Pulmonary artery endothelial cell (primary cell): ENCODE measurements at places on chromosomes 2 and 18.

DNA sequence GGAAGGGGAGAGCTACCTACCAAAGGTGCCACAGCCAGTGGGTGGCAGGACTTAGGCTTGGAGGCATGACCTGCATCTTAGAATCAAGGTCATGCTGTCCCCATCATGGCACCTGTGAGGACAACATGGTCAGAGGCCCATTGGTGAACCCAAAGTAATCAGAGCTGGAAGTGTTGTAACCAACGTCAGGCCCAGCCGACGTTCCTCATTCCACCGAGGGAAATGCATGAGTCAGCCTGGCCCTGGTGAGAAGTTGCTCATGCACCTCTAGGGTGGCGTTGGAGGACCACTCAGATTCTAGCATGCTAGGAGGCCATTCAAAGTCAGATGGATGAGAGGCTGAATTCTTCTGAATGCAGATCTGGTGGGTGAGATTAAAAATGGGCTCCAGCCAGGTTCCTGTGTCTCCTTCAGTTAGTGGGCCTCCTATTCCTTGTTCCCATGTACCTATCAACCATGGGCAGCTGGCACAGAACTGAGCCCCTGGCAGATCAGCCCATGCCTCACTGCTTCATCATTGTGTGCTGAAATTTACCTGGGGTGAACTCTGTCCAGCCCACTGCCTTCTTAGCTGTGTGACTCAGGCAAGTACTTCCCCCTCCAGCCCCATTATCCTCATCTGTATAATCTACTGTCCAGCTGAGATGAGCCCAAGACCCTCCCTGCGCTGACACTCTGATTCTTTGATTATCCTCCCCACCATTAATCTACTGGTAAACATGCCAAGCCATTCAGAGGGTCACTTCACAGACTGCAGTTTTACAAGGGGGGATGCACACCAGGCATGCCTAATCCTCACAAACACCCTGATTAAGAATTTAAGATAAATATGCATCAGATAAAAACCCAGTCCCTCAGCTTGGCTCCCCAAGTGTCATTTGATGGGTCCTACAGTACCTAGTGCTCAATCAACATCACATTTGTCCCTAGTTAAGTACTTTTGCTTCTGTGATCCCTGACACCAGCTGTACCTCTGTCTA lies 14.0 kb downstream of the SLC14A2 start:
- DNase-seq = no peak

GRCh38 chr2:217491271-217491670 lies 511.5 kb downstream of the TNS1 start:
- no peak for DNase-seq

- DNase-seq = no peak
Measured at GRCh38 chr2:174020926-174021662, 55.9 kb upstream of the SP3 start.

GRCh38 chr2:216281316-216281715 lies 91.0 kb downstream of the MARCHF4 start:
- DNase-seq = no peak

GRCh38 chr18:74975001-74975400 lies 233.9 kb downstream of the PTGR3 start:
- no peak for DNase-seq

DNA sequence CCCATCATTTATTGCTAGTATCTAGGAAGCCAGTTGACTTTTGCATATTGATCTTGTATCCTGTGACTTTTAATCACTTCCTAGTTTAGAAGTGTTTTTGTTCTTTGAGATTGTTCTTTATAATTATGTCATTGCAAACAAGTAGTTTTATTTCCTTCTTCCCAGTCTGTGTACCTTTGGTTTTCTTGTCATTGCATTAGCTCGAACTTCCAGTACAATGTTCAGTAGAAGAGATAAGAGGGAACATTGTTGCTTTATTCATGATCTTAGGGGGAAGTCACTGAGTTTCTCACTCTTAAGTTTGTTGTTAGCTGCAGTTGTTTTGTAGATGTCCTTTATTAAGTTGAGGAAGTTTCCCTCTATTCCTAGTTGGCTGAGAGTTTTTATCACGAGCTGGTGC lies 61.0 kb downstream of the TRAPPC12 start:
- DNase-seq = no peak

DNA sequence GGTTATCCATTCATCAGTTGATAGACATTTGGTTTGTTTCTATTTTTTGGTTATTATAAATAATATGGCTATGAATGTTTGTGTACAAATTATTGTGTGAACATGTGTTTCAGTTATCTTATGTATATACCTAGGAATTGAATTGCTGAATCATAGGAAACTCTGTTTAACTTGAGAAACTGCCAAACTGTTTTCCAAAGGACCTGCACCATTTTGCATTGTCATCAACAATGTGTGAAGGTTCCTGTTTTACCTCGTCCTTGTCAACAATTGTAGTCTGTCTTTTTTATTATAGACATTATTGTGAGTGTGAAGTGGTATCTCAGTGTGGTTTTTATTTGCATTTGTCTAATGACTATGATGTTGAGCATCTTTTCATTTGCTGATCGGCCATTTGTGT lies 17.1 kb downstream of the PDK1 start:
- DNase-seq = no peak

- DNase-seq = no peak
Measured at GRCh38 chr2:230430957-230431910, 15.2 kb downstream of the SP100 start.

DNA sequence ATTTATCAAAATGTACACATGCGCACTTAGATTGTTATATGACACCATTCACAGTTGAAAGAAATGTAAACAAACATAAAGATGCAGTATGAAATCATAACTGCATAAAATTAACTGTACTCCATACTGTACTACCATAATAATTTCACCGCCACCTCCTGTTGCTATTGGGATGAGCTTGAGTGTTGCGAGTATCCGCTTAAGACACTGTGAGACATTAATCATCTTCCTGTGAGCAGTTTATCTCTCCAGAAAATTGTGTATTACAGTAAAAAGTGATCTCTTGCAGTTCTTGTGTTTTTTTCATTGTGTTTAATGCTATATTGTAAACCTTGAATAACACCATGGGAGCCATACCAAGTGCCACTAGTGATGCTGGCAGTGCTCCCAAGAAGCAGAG lies 46.1 kb downstream of the OLA1 start:
- no peak for DNase-seq

DNA sequence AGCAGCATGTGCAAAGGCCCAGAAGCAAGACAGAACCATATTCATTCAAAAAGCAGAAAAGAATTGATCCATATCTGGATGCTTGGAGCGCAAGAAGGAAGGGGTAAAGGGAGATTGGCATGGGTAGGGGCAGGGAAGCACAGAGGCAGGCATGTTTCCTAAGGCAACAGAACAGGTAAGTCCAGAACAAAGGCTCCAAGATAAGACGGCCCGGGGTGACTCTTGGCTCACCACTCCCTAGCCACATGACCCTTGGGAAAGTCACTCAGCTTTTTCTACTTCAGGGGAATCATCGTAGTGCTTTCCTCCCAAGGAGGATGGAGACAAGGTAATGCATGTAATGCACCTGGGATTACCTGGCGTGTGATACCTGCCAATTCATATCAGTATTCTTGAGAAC lies 37.7 kb upstream of the ST3GAL5 start:
- DNase-seq = no peak

DNA sequence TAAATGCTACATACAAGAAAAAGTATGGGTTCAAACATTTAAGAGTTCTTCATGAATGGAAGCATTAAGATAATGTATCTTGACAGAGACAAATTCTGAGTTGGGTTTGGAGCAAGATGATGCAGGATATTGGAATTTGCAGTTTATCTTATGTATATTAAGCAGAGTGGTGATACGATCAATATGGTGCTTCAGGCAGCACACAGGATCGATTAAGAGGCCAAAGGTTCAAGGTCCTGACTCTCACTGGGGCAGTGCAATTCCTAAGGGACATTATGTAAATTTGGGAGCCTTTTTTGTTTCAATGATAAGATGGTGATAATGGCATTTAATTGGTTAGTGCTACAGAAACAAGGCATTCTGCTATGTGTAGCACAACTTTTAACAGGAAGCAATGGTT lies 381.9 kb downstream of the KCNJ3 start:
- DNase-seq = no peak

- DNase-seq = no peak
Measured at GRCh38 chr2:240585101-240585500, 1.4 kb upstream of the CAPN10 start.

- DNase-seq = no peak
Measured at GRCh38 chr2:150379166-150379565, 108.3 kb downstream of the RND3 start.

DNA sequence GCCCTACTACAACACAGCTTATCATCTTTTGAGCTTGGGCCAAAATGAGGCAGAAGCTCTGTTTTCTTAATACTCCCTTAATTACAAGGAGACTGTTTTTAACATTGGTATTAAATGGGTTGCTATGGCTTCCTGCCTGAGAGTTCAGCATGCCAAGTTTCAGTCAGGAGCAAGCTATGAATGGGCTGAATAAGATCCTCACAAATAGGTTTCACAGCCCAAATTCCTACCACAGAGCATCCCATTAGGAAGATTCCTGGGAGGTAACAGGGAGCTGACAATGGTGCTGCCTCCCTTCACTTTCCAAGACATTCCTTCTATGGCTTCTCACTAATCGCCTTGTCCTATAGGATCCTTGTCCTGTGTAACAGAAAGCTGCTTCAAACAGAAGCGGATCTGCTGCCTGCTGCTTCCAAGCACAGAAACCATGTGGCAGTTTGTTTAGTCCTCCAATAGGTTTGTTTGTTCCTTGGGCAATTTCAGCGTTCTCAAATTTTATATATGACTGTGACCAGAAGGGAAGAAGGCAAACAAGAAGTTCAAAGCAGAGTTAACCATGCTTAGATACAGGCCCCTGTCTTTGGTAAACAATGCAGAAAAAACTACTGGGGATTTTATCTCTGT lies 70.9 kb downstream of the NCKAP5 start:
- DNase-seq = no peak

- DNase-seq = no peak
Measured at GRCh38 chr2:50748671-50749070, 283.3 kb downstream of the NRXN1 start.

DNA sequence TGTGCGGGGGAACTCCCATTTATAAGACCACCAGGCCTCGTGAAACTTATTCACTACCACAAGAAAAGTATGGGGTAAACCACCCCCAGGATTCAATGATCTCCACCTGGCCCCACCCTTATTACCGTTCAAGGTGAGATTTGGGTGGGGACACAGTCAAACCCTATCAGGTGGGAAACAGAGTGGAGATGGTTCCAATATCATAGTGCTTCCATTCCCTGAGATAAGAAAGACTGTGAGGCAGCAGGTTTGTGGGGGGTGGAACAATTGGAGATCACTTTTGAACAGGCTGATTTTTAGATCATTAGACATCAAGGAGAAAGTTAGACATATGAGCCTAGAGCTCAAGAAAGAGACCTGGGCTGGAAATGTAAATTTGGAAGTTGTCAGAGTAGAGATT lies 39.3 kb downstream of the GKN2 start:
- DNase-seq = no peak

DNA sequence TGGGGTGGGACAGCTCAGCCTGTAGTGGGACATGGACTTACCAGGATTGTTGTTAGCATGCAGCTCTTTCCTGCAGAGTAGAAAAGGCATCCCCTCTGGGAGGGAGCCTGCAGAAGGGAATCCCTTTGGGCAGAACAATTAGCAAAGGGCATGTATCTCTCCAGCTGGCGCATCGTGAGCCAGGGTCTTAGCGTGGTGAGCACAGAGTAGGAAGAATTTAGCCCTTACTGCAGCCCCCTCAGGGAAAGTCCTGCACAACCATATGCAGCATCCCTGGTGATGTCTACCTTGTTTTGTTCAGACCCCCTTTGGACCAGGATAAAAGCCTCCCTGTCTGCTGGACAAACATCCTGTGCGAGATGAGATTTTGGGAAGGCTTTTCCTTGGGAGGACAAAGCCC lies 292.1 kb downstream of the SLC4A3 start:
- DNase-seq = no peak

DNA sequence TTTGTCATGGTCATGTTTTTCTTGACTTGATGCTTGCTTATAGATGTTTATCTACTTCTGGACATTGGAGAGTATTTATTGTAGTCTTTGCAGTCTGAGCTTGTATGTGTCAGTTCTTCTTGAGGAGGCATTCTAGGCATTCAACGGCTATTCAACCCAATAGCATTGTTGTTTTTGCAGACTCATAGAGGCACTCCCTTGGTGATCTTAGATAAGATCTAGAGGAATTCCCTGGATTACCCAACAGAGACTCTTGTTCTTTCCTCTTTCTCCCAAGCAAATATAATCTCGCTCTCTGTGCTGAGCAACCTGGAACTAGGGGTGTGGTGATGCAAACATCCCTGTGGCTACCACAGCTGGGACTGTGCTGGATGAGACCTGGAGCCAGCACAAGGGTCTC lies 40.4 kb downstream of the SYT4 start:
- DNase-seq = no peak

DNA sequence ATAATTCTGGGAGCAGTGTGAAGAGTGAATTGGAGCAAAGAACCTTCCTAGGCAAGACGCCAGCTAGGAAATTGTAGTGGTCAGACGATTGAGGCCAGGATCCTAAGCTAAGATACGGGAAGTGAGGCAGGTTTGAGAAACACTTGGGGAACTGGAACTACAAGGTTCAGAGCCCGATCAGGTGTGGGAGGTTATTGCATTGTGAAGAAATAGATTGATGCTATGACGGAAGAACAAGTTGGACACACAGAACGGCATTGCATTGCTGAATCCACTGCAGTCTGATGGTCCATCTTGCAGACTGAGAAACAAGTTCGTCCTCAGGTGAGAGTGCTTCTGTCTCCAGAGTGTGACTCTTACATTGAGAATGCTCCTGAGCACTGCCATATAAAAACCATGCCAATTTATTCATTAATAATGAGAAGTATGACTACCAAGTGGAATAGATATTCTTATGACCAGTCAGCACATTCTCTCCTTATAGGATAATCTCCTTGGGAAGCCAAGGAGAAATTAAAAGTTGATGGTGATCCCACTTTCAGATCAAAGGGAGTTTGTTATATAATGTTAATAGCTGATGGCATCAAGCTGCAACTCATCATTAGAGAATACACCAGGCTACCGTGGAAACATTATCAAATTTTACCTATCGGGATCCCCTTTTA lies 30.9 kb downstream of the ANTXR1 start:
- no peak for DNase-seq

DNA sequence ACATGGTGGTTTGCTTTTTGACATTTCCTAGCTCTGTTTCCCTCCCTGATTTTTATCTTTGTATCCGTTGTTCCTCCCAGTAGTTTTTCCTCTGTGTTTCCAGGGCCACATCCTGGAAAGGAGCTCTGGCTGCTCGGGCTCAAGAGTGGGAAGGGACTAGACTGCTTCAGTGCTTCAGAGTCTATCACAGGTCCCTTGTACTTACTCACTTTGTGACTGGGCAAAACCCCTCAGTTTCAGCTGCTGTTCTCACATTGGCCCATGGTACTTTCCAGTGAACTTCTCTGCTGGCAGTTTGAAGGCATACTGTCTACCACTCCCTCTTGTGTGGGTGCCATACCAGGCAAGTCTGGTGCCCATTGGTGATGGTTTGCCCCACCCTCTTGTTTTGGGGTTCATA lies 7.5 kb upstream of the STAMBP start:
- no peak for DNase-seq

- no peak for DNase-seq
Measured at GRCh38 chr2:236499691-236500578, 69.7 kb upstream of the ACKR3 start.

GRCh38 chr2:239780236-239780994 lies 244.7 kb downstream of the NDUFA10 start:
- DNase-seq = no peak
